ENCODE measurements at places on chromosomes 16 and 17. TPM values are rescaled to one million over a fixed set of nuclear protein-coding genes. Genes with fewer than 3 reads are reported as not detected.

Gene RAMP2
- total RNA-seq = not detected

Gene CLUH
- 55.4 TPM for total RNA-seq

Gene KRTAP2-3
- total RNA-seq = 5.9 TPM

Gene SEPTIN12
- not detected for total RNA-seq

Gene CTRB2
- not detected for total RNA-seq

Gene CDH3
- 198 TPM for total RNA-seq

Gene CCL1
- not detected for total RNA-seq

Gene CDH8
- 1.3 TPM for total RNA-seq

Gene KRT20
- not detected for total RNA-seq

- no peak for DNase-seq
Observed at GRCh38 chr17:8084250-8084649, 3.3 kb downstream of the ALOX12B start.

DNA sequence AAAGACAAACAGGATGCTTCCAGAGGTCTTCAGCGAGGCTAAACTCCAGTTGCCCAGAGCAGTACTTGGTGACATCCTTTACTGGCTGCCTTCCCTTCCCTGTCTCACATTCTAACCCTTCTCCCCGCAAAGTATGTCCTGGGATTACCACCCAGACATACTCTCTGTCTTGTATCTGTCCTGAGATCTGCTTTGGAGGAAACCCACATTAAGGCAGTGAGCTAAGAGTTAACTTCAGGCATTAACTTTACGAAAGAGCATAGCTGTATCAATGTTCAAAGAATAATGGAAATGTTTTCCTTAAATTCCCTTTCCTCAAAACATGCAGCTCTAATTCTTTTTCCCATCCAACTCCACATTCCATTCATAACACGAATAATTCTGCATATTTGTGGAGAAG, 385.2 kb downstream of the NPIPA8 start:
- no peak for DNase-seq

GRCh38 chr16:79765431-79765830, 164.9 kb upstream of the MAF start:
- peak; percentile 51 for DNase-seq

- no peak for DNase-seq
Observed at GRCh38 chr16:84896847-84897246, 77.1 kb downstream of the CRISPLD2 start.

DNA sequence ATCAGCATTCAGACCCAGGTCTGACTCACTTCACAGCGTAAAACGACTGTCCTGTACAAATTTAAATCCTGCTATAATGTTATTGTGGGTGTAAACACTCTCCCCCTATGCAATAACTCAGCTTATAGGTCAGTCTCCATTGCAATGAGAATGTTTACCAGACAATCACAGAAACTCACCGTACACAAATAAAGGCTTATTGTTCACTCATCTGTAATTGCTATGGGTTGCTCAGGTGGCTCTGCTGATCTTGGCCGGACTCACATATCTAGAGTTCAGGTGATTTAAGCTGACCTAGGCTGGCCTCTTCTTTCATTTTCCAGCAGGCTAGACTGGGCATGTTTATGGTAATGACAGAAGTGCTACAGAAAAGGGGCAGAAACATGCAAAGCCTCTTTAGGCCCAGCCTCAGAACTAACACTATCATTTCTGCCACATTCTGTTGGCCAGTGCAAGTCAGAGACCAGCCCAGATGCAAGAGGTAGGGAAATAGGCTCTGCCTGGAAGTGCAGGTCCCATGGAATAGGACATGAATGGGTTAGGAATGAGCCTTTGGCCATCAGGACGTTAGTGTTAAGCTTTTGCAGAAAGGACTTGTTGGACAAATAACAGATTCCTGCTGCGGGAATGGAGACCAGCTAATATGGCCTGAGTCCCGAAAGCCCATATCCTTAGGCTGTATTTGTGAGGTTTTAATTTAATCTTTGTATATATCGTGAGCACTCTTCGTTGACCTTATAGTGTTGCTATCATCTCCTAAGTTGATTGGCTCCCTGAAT, 44.0 kb downstream of the HLF start:
- no peak for DNase-seq

DNA sequence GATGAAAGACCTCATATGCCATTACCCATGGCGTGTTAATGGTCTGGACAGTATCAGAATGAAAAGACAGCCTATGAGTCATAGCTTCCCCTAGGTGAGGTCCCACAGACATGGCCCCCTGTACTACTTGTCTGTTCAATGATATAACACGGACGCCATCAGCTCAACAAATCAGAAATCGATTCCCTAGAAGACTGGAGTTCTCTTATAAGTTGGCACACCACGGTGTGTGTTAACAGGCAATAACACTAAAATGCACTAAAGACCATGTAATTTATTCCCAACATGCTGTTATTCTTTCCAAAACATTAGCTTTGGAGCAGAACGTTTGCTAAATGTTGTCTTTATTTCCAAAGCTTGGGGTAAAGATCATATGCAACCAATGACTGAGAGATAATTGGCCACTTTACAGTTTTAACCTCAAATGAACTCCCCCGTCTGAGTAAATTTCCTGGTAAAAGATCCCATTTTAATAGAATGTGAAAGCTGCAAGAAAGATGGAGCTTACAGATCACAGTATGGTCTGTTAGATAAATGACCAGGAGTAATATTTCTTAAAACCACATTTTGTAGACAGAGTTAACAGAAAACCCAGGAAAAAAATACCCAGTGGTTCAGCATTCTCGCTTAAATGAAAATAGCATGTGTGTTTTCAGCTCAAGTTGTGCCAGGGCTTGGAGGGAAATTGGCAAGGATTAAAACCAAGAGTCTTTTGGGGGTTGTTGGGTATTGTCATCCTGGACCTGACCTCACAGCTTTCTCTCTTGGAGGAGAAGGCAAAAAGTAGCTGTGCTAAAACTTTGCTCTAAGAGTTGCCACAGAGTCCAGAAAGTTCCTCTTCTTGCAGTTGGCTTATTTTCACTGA, 65.9 kb downstream of the PCTP start:
- DNase-seq = no peak

DNA sequence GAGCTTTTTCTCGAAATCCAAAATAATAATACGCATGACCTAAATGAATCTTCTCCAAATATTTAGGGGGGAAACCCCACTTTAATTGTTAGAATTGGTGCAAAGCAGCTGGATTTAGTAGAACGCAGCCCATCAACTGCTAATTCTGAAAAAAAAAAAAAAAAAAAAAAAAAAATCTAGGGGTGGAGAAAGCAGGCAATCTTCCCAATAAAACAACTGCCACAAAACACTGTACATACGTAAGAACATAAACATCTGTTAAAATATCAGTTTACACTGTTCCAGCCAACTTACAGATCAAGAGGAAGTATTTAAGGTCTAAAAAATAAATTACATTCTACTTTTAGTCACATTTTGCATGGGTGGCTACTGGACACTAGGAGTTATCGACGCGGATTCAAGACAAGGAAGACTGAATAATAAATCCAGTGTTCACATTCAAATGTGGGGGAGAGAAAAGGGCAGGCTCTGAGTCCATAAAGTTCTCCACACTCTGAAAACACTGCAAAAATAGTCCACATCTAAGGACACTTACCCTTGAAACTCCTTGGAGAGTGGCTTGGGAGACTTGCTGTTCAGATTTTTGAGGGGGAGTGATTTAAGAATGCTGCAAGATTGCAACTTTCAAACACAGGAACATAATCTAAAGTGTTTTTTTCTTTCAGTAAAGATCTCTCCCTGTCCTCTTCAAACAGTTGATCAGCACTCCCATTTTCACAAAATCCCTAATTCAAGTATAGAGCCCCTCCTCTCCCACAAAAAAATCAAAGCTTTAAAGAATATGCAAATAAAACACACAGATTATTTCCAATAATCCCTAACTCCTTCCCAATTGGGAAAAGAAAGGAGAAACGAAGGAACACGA, 1.3 kb downstream of the APPBP2 start:
- peak; percentile 21 for DNase-seq

GRCh38 chr16:49462362-49462988, 88.9 kb downstream of the C16orf78 start:
- no peak for DNase-seq

GRCh38 chr16:4591706-4592470, 22.8 kb downstream of the UBALD1 start:
- DNase-seq = peak; percentile 27

GRCh38 chr16:1680361-1680760, 2.3 kb downstream of the JPT2 start:
- no peak for DNase-seq

DNA sequence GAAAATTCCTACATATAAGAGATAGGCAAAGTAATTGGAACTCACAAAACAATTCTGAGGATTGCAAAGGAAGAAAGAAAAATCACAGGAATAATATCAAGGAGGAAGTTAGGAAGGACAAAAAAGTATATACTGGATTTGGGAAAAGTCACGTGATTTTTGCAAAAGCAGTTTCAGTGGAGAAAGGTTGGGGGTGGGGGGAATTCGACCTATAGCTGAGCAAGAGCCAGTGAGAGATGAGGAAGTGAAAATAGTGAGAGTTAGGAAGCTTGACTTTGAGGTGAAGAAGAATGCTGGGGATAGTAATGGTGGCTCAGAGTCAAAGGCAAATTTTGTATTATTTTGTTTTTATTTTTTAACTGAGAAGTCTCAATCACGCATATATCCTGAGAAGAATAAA, 438.0 kb upstream of the PMFBP1 start:
- DNase-seq = no peak

- no peak for DNase-seq
Observed at GRCh38 chr16:70634861-70635260, 11.5 kb upstream of the IL34 start.

DNA sequence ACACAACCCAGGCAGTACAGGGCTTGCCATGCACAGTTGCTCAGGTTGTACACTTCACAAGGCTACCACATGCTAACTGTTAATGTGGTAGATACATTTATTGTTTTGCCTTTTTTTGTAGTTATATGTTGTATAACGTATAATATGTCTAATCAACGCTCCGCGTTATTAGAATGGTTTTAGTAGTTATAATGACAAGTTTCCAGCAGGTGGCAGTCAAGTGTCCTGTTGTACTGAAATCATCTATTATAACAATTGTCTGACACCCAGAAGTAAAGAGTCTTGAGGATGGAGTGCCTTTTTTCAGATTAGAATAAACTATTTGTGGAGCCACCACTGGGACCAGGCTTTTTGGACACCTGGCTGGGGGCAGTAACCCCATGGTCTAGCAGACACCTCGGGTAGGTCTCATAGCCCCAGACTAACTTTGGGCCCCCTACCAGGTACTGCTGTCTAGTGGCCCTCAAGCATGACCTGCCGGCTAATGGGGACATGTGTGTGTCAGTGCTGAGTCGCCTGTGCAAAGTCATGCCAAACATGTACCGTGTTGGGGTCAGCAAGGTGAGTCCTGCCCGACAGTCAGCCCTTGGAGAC, 32.8 kb downstream of the MYO15A start:
- DNase-seq = peak; percentile 58

GRCh38 chr17:10119203-10120108, 79.0 kb downstream of the GAS7 start:
- peak; percentile 19 for DNase-seq

DNA sequence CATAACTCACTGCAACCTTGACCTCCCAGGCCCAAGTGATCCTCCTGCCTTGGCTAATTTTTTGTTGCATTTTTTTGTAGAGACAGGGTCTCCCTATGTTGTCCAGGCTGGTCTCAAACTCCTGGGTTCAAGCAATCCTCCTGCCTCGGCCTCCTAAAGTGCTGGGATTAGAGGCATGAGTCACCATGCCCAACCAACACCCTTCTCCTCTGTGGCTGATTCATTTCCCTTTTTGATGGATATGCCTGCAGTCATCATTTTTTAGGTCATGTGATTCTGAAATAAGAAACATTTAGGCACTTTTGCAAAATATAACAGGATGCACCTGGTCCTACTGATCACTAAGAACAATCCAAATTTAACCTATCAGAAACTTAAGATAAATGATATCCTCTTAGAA, 44.0 kb upstream of the YPEL2 start:
- no peak for DNase-seq

GRCh38 chr17:63950940-63951907, 19.1 kb upstream of the CD79B start:
- DNase-seq = peak; percentile 7

GRCh38 chr16:80509872-80510271, 30.9 kb upstream of the DYNLRB2 start:
- DNase-seq = no peak

- DNase-seq = peak; percentile 55
Observed at GRCh38 chr17:28657756-28658155, 4.0 kb downstream of the SDF2 start.

- no peak for DNase-seq
Observed at GRCh38 chr16:85171004-85171758, 58.9 kb upstream of the CIBAR2 start.

- peak; percentile 40 for DNase-seq
Observed at GRCh38 chr17:19004421-19005136, at the start of gene FAM83G. TSS of gene FAM83G (minus strand) at chr17:19004764. CDS start at chr17:19004041, 723 bp downstream.

GRCh38 chr17:73851091-73851490, 206.8 kb upstream of the SDK2 start:
- DNase-seq = no peak

DNA sequence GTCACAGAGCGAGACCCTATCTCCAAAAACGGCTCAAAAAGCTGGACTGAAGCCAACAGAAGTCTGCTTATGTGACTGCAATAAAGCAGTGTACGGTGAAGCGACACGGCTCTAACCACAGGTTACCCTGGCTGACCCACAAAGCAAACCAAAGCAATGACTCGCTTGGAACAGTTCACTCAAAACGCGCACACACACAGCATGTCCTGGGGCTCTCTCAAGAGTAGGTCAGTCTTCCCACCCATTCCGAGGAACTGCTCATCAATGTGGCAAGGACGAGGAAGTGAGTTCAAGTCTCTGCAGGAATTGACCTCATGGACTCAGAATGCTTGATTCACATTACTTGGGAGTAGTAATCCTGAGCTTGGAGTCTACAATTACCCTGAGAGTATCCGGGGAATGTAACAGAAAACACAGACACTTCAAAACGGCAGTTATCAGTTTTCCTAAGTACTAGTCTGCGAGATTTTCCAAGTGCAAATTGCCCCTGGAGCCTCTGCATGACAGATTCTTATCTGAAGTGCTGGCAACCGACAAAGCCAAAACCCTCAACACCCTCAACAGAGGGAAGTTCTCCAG, 25.4 kb downstream of the PELP1 start:
- peak; percentile 89 for DNase-seq

- DNase-seq = no peak
Observed at GRCh38 chr16:56450275-56450985, 702 bp downstream of the NUDT21 start.

Data from renal cortical epithelial cell (primary cell).